ENCODE measurements at places on chromosomes 3 and 15.

DNA sequence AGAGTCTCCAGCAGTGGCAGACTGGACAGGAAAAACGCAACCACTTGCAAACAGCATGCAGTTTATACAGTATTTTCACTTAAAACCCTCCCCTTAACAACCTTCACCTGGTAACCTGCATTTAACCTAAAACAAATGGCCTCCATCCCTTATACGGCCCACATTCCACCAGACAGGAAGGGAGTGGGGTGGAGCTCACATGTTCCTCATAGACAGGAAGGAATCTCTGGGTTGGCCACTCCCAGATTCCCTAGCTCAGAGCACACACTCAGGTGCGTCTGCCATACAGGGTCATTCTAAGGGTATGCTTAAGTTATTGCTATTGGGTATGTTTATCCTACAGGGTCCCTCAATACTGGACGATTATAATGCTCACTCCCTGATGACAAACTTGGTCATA, 16.8 kb upstream of the ABHD2 start:
- no peak for DNase-seq

DNA sequence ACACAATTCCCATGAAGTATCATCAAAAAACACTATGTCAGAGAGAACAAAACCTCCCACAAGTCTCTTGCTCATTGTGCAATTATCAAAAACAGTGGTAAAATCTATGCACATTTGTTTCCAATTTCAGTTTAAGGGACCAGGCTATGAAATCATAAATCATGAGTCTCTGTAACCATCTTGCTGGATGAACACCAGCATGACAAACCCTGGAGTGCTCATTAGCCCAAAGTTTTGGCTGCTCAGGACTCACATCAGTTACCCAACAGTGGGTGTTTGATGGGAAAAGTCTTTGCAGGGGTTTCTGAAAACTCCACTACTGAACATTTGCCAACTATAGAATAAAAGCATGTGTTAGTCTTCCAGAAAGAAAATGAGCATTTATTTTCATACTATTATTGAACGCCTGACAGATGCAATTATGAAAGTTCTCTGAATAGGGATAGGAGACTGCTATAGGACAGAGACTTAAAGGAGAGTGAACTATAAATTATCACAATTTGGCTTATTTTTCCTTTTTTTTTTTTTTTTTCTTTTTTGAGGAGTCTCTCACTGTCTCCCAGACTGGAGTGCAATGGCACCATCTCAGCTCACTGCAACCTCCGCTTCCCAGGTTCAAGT, 240.8 kb upstream of the KCNMB2 start:
- DNase-seq: no peak

GRCh38 chr15:95018888-95019545, 787.7 kb downstream of the MCTP2 start:
- no peak for DNase-seq

DNA sequence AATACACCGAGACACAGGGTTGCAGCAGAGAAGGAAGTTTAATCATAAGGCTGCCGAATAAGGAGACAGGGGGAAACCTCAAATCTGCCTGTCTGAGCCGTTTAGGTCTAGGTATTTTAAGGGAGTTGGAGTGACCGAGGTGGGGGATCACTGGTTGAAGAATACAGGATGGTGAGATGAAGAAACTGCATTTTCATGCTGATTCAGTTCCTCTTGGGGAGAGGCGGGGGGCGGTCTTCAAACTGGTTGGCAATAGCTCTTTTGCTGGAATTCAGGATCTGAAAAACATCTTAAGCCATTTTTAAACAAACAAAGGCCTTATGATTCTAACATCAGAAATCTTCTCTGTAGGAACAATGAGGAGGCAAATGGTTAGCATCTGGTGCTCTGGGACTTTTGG, 699.5 kb upstream of the CFAP20DC start:
- no peak for DNase-seq

DNA sequence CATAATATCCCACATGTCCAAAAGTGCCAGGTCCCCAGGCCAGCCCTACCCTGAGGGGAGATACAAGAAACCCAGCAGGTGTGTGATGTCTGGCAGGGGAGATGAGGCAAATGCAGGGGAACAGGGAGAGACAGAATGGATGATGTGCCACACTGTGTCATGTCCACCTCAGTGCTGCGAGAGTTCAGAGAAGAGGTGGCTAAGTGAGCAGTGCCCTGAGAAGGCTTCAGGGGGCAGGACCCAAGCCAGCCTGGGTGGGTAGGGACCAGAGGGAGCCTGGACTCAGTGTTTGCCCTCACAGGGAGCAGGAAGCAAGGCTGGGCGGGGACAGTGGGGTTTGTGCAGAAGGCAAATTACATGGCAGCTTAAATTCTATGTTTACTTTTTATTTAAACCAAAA, 61.2 kb downstream of the KLHL6 start:
- no peak for DNase-seq

DNA sequence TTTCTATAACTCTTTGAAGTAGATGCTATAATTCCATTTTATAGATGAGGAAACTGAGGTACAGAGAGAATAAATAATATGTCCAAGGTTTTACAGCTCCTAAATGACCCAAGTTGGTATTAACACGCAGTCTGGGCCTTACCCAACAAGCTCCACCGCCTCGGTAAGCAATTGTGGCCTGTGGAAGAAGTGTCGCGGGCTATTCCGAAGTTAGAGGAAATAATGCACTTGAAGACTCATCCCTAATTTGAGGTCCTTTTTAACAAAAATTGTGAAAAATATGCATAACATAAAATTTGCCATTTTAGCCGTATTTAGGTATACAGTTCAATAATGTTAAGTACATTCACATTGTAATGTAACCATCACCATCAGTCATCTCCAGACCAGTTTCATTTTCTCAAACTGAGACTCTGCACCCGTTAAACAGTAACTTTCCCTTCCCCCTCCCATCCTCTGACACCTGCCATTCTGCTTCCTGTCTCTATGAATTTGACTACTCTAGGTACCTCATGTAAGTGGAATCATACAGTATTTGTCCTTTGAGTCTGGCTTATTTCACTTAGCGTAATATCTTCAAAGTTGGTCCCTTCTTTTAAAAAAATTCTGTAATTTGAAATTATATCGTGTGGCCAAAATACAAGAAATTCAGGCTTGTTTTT, 18.2 kb downstream of the IDH3A start:
- no peak for DNase-seq

DNA sequence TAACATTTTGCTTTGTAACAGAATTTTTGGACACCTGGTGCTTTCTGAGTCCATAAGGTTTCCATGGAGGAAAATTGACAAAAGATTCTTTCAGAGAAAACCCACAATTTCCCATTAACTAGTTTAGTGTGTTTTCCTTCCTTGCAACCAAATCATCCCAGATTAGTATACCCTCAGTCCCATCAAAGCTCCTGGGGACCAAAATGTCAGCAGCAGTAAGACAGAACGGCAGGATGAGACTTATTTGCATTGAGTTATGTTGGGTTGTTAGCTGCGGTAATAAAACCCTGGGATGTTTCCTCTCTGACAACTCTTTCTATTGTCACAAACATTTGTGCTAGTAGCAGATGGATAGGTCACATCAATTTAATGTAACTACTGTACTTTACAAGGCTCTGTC, 32.4 kb upstream of the VPS33B start:
- DNase-seq: no peak

- DNase-seq: no peak
Measured at GRCh38 chr3:135992072-135992471, 26.5 kb downstream of the PPP2R3A start.

DNA sequence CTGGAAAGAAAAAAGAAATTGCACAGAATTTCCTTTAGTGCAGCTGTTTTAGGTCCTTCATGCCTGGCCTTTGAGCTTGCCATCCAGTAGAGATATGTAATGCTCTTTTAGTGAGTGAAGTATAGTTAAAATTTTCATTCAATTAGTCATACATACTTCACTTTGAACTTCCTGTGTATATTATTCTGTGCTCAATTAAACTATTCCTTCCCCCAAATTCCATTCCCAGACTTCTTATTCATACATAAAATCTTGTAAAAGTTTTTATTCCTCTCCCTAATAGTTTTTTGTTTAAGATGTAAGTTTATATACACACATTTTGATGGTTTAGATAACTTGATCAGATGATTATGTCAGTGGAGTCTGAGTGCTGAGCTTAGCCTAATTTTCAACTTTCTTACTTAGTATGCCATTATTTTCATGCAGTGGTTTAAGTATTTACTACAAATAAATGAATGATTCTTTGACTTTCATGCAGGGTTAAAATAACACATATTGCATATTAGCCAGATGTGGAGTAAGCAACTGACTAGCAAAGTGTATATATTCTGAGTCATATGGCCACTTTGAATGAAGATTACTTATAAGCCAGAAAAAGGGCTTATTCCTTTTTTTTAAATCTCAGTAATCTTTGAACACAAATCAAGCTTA, 42.5 kb upstream of the ABHD10 start:
- DNase-seq: no peak

DNA sequence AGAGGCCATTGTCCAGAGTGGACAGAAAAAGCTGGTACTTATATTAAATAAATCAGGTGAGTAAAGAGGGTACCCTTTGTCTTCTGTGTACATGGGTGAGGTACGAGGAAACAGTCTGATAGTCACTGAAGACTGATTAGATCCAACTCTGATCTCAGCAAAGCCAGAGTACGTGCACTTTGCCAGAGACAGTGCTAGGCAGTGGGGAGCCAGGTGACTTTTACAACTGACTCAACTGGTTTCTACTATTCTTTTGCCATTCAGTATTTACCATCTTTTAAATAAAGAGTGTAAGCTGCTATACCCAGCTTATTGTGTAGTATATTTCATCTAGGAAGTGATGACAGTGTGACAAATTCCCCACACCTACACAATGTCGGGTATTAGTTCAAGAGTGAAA, 3.3 kb downstream of the GNL3 start:
- no peak for DNase-seq

- no peak for DNase-seq
Measured at GRCh38 chr15:98966091-98966787, 41.4 kb downstream of the PGPEP1L start.

DNA sequence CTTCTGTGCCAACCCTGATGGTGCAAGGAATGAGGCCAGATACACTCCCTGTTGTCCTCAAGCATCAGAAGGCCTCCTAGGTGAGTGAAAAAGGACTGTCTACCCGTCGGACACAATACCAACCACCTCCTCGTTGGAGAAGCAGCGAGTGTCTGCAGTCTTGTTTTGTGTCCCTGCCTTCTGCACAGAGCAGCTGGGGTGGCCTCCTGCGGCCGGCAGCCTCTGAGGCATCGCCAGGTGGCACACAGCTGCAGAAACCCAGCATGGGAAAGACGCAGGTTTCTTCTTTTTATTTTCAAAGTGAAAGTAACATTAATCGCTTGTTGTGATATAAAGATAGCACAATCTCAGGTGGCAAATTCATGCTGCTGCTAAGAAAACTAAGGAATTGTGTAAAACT, 509.9 kb downstream of the OCA2 start:
- no peak for DNase-seq

DNA sequence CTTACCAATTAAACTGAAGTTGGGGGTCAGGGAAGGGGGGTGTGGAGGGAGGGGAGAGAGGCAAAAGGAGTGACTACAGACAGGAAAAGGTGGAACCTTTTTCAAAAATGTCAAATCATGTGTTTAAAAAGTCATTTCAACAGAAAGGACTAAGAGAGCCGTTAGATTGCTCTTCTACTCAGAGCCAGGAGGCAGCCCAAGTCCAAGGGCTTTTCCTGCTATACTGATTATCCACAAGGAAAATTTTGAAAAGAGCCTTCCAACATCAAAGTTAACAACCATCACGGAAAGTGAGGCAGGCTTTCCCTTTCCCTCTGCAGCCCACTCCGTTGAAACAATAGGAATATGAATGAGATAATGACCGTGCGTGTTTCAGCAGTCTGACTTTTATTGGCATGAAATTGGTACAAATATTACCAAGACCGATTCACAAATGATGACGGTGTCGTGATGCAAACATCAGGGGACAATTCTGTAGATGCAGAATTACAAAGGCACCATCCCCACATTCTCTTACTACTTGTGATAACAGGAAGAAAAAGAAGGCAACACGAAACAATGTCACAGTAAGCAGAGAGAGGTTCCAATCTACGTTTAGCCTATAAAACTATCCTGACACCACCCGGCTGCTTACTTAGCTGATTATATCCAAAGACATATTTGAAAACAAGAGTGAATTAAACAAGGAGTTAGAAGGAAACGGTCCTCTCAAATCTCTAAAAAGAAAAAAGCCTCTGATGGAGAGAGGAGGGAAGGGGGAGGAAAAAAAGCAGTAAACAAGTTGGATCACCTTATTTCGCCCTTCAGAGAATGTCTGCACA, 453.7 kb downstream of the FOXP1 start:
- peak; percentile 53 for DNase-seq

DNA sequence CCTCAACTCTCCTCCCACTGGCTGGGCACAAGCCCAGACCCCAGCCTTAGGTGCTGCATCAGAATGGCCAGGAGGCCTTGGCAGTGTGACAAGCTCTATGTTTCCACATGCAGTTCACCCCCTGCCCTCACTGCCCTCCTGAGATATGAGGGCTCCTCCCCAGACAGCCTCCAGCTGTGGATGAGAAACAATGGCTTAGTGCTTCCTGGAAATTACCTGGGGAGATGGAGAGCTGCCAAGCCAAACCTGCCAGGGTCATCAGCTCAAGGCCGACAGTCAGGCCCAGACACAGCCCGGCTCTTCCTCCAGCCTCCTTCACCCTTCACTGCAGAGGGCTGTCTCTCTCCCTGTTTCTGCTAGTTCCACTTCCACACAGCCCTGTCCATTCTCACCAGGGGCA, 76.3 kb downstream of the MYLK start:
- DNase-seq: no peak

DNA sequence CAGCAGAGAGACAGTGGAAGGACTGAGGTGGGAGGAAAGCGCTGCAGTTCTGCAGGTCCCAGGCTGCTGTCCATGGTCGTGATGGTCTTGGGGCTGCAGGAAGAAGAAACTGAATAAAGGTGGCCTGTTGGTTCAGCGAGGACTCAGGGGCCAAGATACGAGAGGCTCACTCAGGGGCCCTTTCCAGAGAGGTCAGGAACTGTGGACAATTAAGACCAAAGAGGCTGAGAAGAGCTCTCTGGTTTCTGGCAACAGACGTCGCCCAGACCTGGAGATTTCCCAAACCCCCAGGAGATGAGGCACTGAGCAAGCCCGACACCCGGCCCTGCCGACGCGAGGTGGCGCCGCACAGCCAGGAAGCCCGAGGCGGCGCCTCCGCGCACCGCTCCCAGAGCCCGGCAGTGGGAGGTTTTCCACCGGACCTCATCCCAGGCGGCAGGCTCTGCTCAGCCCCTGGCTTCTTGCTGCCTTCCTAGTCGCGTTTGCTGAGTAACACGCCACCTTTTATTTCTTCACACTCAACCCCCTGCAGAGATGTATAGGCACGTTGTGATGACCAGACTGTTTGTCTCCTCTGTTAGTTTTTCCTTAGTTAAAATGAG, 56.4 kb upstream of the ARRDC4 start:
- peak; percentile 4 for DNase-seq
